ENCODE measurements at places on chromosomes 1 and 21. TPM values are rescaled to one million over a fixed set of nuclear protein-coding genes. Genes with fewer than 3 reads are reported as not detected.

DNA sequence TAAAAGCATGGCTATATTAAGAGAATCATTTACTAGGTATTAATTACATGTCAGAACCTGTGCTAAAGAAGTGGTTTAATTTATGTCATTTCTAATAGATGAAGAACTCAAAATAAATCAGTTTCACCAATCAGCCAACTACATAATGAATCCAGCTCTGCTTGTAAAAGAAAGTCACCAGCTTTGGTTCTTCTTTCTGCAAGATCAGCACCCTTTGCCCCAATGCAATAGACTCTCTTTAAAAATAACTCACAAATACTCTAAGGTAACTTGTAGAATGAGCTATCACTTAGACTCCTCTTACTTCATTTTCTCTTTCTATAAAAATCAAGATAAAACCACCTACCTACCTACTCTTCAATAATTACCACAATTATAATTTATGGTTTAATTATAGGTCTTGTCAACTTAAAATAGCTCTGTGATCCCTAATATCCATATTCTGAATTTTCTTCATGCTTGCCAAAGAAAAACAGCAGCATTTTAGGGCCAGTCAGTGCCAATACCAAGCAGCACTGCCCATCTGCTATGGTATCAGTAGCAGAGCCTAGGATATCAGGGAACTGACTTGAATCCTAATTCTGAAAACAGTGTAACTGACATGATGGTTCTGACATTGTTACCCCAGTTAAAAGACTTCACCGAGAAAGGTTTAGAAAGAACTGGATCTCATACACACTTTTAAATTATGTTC lies 11.3 kb downstream of the SLC19A2 start:
- H3K36me3 ChIP-seq, result peaks cover 5% of the 10 kb centered on the region
- H3K27me3 ChIP-seq, result no peaks in the 10 kb centered on the region
- no peak overlapping the region for H3K4me3 ChIP-seq
- no peaks in the 10 kb centered on the region for H3K4me1 ChIP-seq
- DNase-seq, result no peak

Gene GSTM1
- total RNA-seq, result 30.5 TPM

GRCh38 chr1:112256411-112256810 lies 139.6 kb upstream of the CTTNBP2NL start:
- no peak overlapping the region for H3K27ac ChIP-seq
- no peaks in the 10 kb centered on the region for H3K4me1 ChIP-seq
- no peak for DNase-seq
- H3K27me3 ChIP-seq, result no peaks in the 10 kb centered on the region
- H3K4me3 ChIP-seq, result no peak overlapping the region
- H3K36me3 ChIP-seq, result no peaks in the 10 kb centered on the region

- peaks cover 21% of the 10 kb centered on the region for H3K36me3 ChIP-seq
- no peak overlapping the region for H3K27ac ChIP-seq
- DNase-seq, result no peak
- no peaks in the 10 kb centered on the region for H3K27me3 ChIP-seq
Observed at GRCh38 chr21:43016728-43017127, 42.4 kb downstream of the PKNOX1 start.

- H3K27ac ChIP-seq, result no peak overlapping the region
- no peaks in the 10 kb centered on the region for H3K27me3 ChIP-seq
- no peak overlapping the region for H3K4me3 ChIP-seq
Observed at GRCh38 chr1:33561576-33561975, 89.1 kb downstream of the ZSCAN20 start.
